ENCODE measurements at places on chromosomes 1 and 21.

DNA sequence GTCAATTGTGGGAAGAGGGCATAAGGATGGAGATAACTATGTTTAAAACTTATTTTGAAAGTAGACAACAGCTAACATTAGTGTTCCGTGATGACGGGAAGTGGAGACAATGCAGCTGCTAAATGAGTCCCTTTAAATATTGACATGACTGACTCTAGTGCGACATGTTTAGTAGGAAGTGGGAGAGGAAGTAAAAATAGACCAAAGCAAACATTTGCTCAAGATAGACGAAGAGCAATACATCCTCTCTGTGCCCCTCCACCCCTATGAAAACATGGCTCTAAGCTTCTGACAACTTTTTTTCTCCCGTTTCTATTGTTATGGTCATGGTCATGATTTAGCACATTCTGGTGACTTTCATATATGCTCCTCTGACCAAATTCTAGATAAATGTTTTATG lies 60.0 kb upstream of the HMCN1 start:
- peak; percentile 19 for DNase-seq

DNA sequence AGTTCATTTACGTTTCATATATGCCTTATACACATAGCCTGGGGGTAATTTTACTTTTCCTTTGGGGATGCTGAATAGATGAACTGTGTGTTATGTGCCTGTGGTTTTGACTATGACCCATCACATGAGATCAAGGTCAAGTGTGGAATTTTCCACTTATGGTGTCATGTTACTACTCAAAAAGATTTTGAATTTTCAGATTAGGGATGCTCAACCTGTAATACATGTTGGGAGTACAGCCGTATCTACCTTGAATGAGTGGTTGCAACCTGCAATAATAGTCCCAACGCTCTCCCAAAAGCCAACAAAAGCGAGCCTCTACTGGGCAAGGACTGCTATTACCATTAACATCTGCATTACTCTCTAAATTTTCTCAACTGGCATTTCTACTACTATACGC lies 68.5 kb upstream of the SDC3 start:
- no peak for DNase-seq

DNA sequence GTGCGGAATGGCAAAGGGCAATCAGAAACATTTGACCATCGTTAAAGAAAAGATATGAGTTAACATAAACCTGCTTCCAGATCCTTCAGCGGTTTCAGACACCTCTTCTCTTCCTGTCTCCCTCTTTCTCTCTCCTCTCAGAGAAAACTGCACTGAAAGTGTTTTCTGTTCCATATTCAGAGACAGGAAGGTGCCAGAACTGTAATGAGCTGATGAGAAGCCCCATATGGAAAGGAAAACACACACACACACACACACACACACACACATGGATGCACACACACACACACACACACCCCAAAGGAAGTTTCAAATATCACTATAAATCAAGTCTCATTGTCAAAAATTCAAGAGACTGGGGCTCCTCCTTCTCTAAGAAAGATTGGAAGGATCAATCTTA lies 515.5 kb downstream of the NUF2 start:
- no peak for DNase-seq

- no peak for DNase-seq
Observed at GRCh38 chr21:31897311-31897710, 24.5 kb downstream of the HUNK start.

- DNase-seq = no peak
Observed at GRCh38 chr21:29506947-29507346, 208.2 kb downstream of the BACH1 start.

GRCh38 chr1:109959974-109960744 lies 24.4 kb upstream of the AHCYL1 start:
- DNase-seq = peak; percentile 65

- DNase-seq = no peak
Observed at GRCh38 chr1:153217212-153217611, at the start of gene PRR9. Gene PRR9, plus strand, starts transcription at chr1:153217584. Its CDS starts 561 bp downstream, at chr1:153218145.

- no peak for DNase-seq
Observed at GRCh38 chr1:12546771-12547585, 71.0 kb downstream of the DHRS3 start.

DNA sequence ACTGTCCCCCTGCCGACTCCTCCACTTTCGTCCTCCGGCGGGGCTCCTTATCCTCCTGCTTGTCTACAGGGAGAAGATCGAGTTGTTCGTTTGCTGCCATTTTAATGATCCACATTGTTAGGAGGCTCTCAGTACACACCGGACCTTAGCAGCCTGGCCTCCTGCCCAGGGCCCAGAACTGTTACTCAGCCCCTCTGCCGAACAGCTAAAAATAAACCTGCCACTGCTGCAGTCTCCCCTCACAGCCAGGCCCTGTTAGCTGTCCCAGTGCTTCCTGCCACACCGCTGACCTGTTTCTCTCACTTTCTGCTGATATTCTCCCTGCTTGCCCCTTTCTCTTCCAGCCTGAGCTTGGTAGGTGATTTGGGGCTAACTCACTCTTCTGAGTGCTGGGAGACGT lies 8.3 kb downstream of the MAPKAPK2 start:
- DNase-seq = no peak

DNA sequence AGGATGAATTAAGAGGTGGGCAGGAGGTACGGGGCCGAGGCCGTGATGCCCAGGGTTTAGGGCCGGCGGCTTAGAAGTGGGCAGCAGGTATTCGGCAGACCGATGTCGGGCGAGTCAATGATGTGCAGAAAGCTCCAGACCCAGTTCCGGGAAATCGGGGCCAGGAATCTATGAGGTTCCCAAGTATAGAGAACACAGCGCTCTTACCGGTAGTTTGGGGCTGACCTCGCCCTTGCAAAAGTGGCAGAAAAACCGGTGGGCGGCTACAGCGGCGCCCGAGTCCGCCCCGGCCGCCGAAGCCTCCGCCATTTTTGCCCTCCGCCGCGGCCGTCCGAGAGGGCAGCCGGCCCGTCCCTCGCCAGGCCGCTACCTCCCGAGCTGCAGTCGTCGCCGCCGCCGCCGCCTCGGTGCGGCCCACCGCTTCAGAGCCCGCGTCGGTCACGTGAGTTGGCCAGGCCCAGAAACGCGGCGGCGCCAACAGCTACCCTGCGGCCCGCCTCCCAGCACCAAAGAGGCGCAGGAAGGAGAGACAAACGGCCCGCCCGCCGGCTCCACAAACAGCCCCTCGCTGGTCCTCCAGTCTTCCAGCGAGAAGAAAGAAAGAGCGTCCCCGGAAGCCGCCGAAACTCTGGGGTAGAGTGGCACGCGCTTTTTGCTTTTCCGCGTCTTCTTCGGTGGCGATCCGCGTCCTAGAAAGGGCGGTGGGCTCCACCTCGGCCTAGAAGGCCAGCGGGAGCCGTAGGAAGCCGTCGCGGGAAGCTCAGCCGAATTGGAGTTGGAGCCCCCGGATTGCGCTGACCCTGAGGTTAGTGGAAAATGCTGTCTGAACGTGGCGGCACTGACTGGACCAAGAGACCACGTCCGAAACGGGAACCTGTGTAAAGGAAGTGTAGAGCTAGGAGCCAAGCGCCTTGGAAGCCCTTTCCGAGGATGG lies at the start of the genes POLR3C and RNF115:
POLR3C (plus strand) TSS at position 636 of the 934 bp plus-strand sequence. CDS start 1,577 bp downstream, outside the sequence.
RNF115 (minus strand) TSS at position 531 of the 934 bp plus-strand sequence; CDS start at position 309, 222 bp downstream.
- peak; percentile 93 for DNase-seq

- DNase-seq = peak; percentile 21
Observed at GRCh38 chr21:36661511-36662309, 37.2 kb upstream of the SIM2 start.

- no peak for DNase-seq
Observed at GRCh38 chr1:152741656-152742055, 16.2 kb upstream of the KPRP start.

- DNase-seq = no peak
Observed at GRCh38 chr1:64967381-64967780, 1.0 kb upstream of the JAK1 start.

GRCh38 chr1:232483826-232484225 lies 146.1 kb downstream of the SIPA1L2 start:
- DNase-seq = no peak

GRCh38 chr1:236172041-236172579 lies 29.8 kb downstream of the GPR137B start:
- DNase-seq = no peak

DNA sequence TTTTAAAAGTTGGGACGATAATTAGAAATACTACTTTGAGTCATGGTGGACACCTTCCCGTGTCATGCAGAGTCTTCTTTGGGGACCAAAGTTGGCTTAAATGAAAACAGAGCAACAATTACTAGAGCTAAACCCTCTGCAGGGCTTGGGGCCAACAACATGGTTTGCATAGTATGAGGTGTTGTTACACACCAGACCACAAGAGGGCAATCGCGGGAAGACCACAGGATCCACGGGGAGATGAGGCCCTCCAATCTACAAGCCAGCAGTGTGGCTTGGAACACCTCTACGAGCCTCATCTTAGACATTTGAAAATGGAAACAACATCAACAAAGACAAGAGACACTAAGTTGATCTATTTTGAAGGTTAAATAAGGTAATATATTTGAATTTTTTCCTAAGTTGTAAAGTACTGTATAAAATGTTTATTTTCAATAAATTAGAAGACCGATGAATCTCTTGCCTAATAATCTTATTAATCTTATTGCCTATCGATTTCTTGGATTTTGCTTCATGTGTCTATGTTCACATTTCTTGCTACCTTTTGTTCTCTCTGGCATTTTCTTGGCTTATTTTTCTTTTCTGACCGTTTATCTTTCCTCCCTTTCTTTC lies 8.2 kb upstream of the SMCP start:
- peak; percentile 28 for DNase-seq

DNA sequence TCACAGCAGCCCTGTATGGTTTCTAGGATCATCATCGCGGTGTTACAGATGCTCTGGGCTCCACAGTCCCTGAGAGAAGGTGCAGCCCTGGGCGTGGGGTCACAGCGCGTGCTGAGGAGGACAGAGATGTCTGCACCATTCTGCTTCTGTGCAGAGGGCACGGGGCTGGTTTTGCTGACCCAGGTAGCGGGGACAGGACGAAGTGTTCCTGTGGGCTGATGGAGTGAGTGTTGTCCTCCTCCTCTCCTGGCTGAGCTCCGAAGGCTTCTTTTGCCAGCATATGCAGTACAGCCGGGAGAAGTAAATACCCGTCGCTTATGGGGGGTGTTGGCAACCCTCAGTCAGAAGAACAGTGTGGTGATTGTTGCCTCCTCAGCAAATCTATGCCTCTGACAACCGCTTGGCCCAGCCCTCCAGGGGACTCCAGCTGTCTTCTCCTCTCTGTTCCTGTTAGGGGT lies 101.5 kb downstream of the DDX20 start:
- no peak for DNase-seq

Data from NCI-H774 (cell line).